Peyer's patch (tissue), 4 donors: ENCODE measurements at places on chromosomes 11 and 22. TPM values are rescaled to one million over a fixed set of nuclear protein-coding genes. Genes with fewer than 3 reads are reported as not detected.

- DNase-seq: no peak
- H3K27ac ChIP-seq: peak overlapping the region; percentile 84
- H3K36me3 ChIP-seq: no peaks in the 10 kb centered on the region
- no peaks in the 10 kb centered on the region for H3K4me1 ChIP-seq
- peak overlapping the region; percentile 8 for H3K4me3 ChIP-seq
- no peaks in the 10 kb centered on the region for H3K27me3 ChIP-seq
Observed at GRCh38 chr11:122099374-122100036, 16.5 kb downstream of the BLID start.

The KBTBD3 gene
- total RNA-seq: 10.4 TPM

DNA sequence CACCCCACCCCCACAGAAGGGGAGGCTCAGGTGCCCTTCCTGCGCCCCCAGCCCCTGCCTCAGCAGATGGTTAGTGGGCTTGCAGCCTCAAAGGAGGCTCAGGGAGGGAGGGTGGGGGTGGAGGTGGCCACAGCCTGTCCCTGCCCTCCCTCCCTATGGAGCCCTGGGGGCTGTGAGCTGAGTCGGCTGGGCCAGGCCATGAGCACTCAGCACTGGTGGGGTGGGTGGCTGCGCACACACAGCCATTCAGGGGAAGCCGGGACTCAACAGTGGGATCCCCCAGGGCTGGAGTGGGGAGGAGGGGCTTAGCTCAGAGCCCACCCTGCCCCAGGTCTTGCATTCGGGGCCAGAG lies 50.2 kb downstream of the FLRT1 start:
- H3K4me1 ChIP-seq: no peaks in the 10 kb centered on the region
- H3K36me3 ChIP-seq: no peaks in the 10 kb centered on the region
- DNase-seq: no peak
- no peak overlapping the region for H3K27ac ChIP-seq

The FAM111B gene
- 1.8 TPM for total RNA-seq

DNA sequence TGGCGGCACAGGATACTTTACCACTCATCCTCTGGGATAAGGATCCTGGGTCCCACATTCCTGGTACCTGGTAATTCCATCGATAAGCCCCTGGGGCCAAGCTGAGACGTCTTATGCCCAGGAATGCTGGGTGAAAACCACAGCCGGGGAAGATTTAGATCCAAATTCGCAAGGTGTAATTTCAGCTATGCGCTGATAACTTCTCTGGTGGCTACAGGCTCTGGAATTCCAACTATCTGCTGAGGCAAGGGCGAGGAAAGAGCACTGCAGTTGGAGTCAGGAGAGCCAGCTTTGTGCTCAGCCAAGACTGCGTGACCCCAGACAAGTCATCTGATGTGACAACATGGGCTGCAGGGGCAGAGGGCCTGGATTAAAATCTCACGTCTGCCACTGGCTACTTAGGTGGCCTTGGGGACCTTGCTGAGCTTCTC lies 9.9 kb upstream of the MYEOV start:
- peaks cover 7% of the 10 kb centered on the region for H3K4me1 ChIP-seq
- H3K4me3 ChIP-seq: no peak overlapping the region
- DNase-seq: no peak
- H3K36me3 ChIP-seq: no peaks in the 10 kb centered on the region
- H3K27me3 ChIP-seq: no peaks in the 10 kb centered on the region

GRCh38 chr22:35728639-35729308 lies 11.1 kb downstream of the APOL5 start:
- H3K27ac ChIP-seq: no peak overlapping the region
- no peaks in the 10 kb centered on the region for H3K36me3 ChIP-seq
- H3K27me3 ChIP-seq: no peaks in the 10 kb centered on the region
- no peaks in the 10 kb centered on the region for H3K4me1 ChIP-seq
- H3K4me3 ChIP-seq: no peak overlapping the region
- peak; percentile 92 for DNase-seq

DNA sequence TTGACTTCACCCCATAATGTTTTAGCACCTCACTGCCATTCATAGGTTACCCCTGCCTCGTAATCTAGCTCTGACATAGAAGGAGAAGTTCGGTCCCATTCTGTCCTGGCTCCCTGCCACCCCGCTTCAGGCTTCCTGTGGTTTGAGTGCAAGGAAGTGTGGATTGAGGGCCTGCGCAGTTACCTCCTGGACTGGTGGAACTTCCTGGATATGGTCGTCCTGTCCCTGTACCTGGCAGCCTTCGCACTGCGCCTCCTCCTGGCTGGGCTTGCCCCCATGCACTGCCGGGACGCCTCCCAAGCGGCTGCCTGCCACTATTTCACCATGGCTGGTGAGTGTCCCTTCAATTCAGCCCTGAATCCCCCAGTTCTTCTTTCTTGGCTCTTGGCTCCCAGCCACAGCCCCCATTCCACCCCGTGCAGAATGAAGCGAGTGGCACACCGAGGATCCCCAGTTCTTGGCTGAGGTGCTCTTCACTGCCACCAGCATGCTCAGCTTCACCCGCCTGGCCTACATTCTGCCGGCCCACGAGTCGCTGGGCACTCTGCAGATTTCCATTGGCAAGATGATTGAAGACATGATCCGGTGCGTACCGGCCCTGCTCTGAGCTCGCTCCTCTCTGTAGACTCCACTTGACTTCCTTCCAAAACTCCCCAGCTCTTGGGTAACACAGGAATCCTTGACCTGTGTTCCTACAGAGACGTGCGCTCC lies 15.4 kb downstream of the ART5 start:
- no peaks in the 10 kb centered on the region for H3K27me3 ChIP-seq
- peak; percentile 62 for DNase-seq
- no peaks in the 10 kb centered on the region for H3K36me3 ChIP-seq
- no peak overlapping the region for H3K27ac ChIP-seq
- no peaks in the 10 kb centered on the region for H3K4me1 ChIP-seq

DNA sequence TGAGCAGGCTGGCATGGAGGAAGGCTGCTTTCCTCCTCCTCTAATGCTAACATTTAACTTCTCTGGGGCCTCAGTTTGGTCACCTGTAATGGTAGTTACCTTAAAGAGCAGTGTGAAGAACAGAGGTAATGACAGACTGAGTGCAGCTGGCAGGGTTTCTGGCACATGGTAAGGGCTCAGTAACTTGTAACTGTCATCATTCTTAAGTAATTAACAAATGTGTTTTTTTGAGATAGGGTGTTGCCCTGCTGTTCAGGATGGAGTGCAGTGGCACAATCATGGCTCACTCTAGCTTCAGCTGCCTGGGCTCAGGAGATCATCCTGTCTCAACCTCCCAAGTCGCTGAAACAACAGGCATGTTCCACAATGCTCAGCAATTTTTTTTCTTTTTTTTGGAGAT lies 242.0 kb upstream of the SYN3 start:
- no peak for DNase-seq
- H3K27ac ChIP-seq: peak overlapping the region; percentile 36
- no peaks in the 10 kb centered on the region for H3K4me1 ChIP-seq
- no peak overlapping the region for H3K4me3 ChIP-seq

The USP35 gene
- 6.6 TPM for total RNA-seq

- no peaks in the 10 kb centered on the region for H3K27me3 ChIP-seq
- no peaks in the 10 kb centered on the region for H3K4me1 ChIP-seq
- H3K4me3 ChIP-seq: no peak overlapping the region
- no peaks in the 10 kb centered on the region for H3K36me3 ChIP-seq
Observed at GRCh38 chr22:25485626-25486545, 78.6 kb upstream of the GRK3 start.

DNA sequence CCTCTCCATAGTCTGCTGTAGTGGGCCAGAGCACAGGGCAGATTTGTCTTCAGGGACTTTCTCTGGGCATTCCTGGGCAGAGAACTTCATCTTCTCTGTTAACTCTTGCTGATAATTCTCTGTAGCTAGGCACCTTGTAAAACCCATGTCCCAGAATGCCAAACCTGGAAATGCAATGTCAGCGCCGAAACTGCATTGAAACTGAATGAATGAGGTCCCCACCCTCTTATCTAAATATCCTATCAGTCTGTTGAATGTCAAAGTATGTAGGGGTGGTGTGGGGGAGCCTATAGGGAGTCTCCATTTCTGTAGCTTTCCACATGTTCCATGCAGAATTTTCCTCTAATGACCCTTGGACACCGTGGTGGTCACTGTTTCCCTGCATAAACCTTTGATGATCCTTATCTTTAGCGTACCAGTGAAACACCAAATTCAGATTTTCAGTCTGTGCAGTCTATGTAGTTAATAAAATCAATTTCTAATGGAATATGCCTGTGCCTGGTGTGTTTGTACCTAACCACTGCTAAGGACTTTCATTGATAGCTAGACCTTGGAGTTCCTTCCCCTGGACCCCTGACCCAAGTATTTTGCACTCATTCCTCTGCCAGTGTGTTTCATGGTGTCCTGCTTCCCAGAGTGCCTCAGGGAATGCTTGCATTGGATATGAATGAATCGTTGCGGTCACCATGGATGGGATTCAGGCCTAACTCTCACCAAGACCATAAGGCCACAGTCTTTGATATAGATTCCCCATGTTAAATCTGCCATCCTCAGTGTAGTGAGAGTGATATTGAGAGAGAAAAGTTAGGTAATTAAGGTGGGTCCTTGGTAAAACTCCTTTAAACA lies 2.5 kb upstream of the CABIN1 start:
- no peaks in the 10 kb centered on the region for H3K36me3 ChIP-seq
- no peak overlapping the region for H3K27ac ChIP-seq
- H3K27me3 ChIP-seq: no peaks in the 10 kb centered on the region
- H3K4me3 ChIP-seq: no peak overlapping the region

GRCh38 chr22:25668437-25668836 lies 73.6 kb upstream of the MYO18B start:
- H3K27ac ChIP-seq: no peak overlapping the region
- no peaks in the 10 kb centered on the region for H3K27me3 ChIP-seq

The NNMT gene
- total RNA-seq: 43.6 TPM

The HYLS1 gene
- total RNA-seq: 3.3 TPM

- no peaks in the 10 kb centered on the region for H3K27me3 ChIP-seq
- H3K4me1 ChIP-seq: no peaks in the 10 kb centered on the region
- DNase-seq: no peak
- H3K4me3 ChIP-seq: no peak overlapping the region
Observed at GRCh38 chr11:96470521-96470920, 80.7 kb downstream of the JRKL start.

DNA sequence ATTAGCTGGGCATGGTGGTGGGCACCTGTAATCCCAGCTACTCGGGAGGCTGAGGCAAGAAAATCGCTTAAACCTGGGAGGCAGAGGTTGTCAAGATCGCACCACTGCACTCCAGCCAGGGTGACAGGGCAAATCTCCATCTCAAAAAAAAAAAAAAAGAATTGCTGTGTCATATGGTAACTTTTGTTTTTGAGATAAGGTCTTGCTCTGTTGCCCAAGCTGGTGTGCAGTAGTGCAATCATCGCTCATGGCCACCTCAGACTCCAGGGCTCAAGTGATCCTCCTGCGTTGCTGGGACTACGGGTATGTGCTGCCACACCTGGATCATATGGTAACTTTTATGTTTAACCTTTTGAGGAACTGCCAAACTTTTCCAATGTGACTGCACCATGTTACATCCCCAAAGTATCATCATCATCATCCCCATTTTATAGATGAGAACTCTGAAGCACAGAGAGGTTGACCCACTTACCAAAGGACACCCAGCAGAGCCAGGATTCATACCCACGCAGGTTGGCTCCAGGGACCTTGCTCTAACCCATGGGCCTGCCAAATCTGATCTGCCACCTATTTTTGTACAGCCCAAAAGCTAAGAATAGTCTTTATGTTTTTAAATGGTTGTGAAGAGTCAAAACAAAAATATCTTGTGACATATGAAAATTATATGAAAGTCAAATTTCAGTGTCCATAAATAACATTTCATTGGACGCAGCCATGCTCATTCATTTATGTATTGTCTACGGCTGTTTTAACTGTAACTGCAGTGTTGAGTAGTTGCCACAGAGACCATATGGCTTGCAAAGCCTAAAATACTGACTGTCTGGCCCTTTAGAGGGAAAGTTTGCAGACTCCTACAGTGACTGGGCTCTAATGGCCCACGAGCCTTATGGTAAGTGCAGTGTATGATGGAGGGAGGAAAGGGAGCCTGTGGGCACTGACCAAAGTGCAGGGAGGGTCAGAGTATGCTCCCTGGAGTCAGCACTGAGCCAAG lies 45.3 kb downstream of the GDPD5 start:
- no peak overlapping the region for H3K27ac ChIP-seq
- DNase-seq: no peak
- no peak overlapping the region for H3K4me3 ChIP-seq
- H3K36me3 ChIP-seq: no peaks in the 10 kb centered on the region
- H3K4me1 ChIP-seq: no peaks in the 10 kb centered on the region
- H3K27me3 ChIP-seq: no peaks in the 10 kb centered on the region
